ENCODE measurements at places on chromosomes 3 and 15. TPM values are rescaled to one million over a fixed set of nuclear protein-coding genes. Genes with fewer than 3 reads are reported as not detected.

Gene GOLGA8J
- total RNA-seq = not detected

Gene SORD
- 29.1 TPM for total RNA-seq

Gene ARPC4
- 164 TPM for total RNA-seq

Gene SLC28A2
- not detected for total RNA-seq

Gene PHC3
- 31.9 TPM for total RNA-seq

Gene EIF4A2
- total RNA-seq = 441 TPM

Gene HTR3D
- not detected for total RNA-seq

Gene ITIH1
- total RNA-seq = not detected

Gene TMEM108
- 9.0 TPM for total RNA-seq

Gene GASK1A
- total RNA-seq = not detected

Gene TRPC1
- 23.2 TPM for total RNA-seq

Gene ANKRD63
- total RNA-seq = not detected

Gene GPR156
- total RNA-seq = 0.83 TPM

Gene PLSCR5
- total RNA-seq = not detected

Gene IL17RE
- 3.9 TPM for total RNA-seq

Gene DLEC1
- total RNA-seq = 0.42 TPM

Gene CATSPER2
- total RNA-seq = 6.9 TPM

Gene IP6K1
- total RNA-seq = 44.6 TPM

Gene TTC14
- 64.6 TPM for total RNA-seq

Gene MKRN3
- total RNA-seq = 1.4 TPM

Gene B3GALNT1
- total RNA-seq = 2.6 TPM

Gene CPA3
- not detected for total RNA-seq

Gene NOX5
- total RNA-seq = not detected

Gene CRYBG3
- total RNA-seq = 89.5 TPM

Gene ISL2
- 78.7 TPM for total RNA-seq

Gene CPB1
- total RNA-seq = not detected

Gene ZFYVE19
- 11.8 TPM for total RNA-seq

Gene SAMMSON
- total RNA-seq = not detected

Gene SRGAP3
- total RNA-seq = 197 TPM

Gene CACNA2D3
- total RNA-seq = 10.0 TPM

Gene PLOD2
- total RNA-seq = 45.6 TPM

Gene RASGRF1
- total RNA-seq = 0.32 TPM

Gene GABRR3
- not detected for total RNA-seq

Gene BCL2A1
- not detected for total RNA-seq

Gene MST1R
- total RNA-seq = 8.6 TPM

Gene STRIT1
- not detected for total RNA-seq

Gene DNAH12
- 0.22 TPM for total RNA-seq

Gene TSPAN3
- total RNA-seq = 190 TPM

Gene SEMA3G
- 0.59 TPM for total RNA-seq

Gene GOLGA6L10
- total RNA-seq = 0.96 TPM

Gene GOLGA6B
- total RNA-seq = not detected

Gene BFSP2
- not detected for total RNA-seq

Gene ARRDC4
- 16.9 TPM for total RNA-seq

Gene SPG11
- 59.2 TPM for total RNA-seq

Gene MCTP2
- 0.44 TPM for total RNA-seq

Gene UROC1
- total RNA-seq = not detected

Gene LSMEM2
- not detected for total RNA-seq

Gene STAB1
- total RNA-seq = 6.3 TPM

Gene ZCWPW2
- 0.49 TPM for total RNA-seq
